Mononuclear cell (primary cell): ENCODE measurements at places on chromosomes 5 and 9. TPM values are rescaled to one million over a fixed set of nuclear protein-coding genes. Genes with fewer than 3 reads are reported as not detected.

COX7C gene
- total RNA-seq = 309 TPM

SHROOM1 gene
- 0.52 TPM for total RNA-seq

FOXI1 gene
- 0.10 TPM for total RNA-seq

KCNV2 gene
- total RNA-seq = not detected

FAM219A gene
- 2.0 TPM for total RNA-seq

DDX46 gene
- total RNA-seq = 38.0 TPM

ERAP2 gene
- 77.3 TPM for total RNA-seq

AFF4 gene
- 83.2 TPM for total RNA-seq

IFNA13 gene
- not detected for total RNA-seq

PFN3 gene
- total RNA-seq = not detected

GPR150 gene
- 0.42 TPM for total RNA-seq

NR2F1-AS1 gene
- total RNA-seq = not detected

SECISBP2 gene
- total RNA-seq = 96.6 TPM

BRD3 gene
- 6.8 TPM for total RNA-seq

CER1 gene
- total RNA-seq = not detected
